ENCODE measurements at places on chromosomes 7 and 10.

DNA sequence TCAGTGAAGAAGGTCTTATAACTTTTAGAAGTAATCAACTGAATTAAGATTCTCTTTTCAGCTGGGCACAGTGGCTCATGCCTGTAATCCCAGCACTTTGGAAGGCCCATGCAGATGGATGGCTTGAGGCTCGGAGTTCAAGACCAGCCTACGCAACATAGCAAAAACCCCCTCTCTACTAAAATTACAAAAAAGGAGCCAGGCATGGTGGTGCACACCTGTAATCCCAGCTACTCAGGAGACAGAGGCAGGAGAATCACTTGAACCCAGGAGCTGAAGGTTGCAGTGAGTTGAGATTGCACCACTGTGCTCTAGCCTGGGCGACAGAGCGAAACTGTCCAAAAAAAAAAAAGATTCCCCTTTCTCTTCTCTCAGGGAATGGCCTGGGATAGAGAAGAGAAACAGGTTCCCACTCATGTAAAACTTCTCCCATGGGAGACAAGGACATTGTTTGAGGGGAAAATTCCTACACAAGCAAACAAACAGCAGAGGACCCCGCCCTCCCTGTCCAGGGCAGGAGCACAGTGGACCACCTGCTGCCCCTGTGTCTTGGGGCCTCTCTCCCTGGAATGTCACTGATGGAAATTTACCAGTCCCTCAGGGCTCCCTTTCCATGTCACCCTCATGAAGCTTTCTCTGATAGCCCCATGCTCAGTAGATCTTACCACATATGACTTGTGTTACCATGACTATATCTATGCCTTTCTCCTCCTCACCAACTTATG, 5.6 kb downstream of the IL2RA start:
- DNase-seq = no peak

- DNase-seq = no peak
Measured at GRCh38 chr7:120925392-120925791, 25.2 kb upstream of the ING3 start.

GRCh38 chr7:120539321-120539720, 266.3 kb downstream of the KCND2 start:
- DNase-seq = no peak

DNA sequence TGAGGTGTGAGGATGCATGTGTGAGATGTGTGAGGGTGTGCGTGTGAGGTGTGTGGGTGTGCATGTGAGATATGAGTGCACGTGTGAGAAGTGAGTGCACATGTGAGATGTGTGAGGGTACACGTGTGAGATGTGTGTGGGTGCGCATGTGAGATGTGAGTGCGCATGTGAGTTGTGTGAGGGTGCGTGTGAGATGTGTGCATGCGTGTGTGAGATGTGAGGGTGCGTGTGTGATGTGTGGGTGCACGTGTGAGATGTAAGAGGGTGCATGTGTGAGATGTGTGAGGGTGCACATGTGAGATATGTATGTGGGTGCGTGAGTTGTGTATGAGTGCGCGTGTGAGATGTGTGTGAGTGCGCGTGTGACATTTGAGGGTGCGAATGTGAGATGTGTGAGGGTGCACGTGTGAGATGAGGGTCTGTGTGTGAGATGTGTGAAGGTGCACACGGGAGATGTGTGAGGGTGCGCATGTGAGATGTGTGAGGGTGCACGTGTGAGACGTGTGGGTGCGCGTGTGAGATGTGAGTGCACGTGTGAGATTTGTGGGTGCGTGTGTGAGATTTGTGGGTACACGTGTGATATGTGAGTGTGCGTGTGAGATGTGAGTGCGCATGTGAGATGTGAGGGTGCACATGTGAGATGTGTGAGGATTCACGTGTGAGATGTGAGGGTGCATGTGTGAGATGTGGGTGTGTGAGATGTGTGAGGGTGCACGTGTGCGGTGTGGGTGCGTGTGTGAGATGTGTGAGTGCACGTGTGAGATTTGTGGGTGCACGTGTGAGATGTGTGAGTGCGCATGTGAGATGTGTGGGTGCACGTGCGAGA, 30.5 kb downstream of the PPIF start:
- no peak for DNase-seq

GRCh38 chr7:43141091-43141490, 28.6 kb downstream of the HECW1 start:
- no peak for DNase-seq

GRCh38 chr10:113463777-113464176, 89.1 kb upstream of the HABP2 start:
- DNase-seq = no peak

DNA sequence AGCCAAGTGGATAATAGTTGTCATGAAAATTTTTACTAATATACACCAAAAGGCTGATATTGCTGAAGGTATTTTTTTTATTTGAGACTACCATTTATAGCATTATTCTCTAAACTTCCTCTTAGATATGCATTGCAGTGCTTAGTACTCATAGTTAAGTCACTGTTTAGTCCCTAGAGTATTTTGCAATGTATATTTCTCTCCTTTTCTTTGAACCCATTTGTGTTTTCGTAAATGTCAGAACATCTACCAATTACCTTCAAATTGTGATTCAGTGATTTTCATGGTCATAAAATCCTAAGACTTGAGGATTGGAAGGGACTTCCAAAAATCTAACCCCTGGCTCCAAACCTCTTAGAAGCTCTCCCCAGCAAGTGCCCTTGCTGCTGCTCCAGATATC, 21.5 kb upstream of the CYP26C1 start:
- no peak for DNase-seq

GRCh38 chr10:125375210-125375609, 214.8 kb upstream of the CTBP2 start:
- DNase-seq = no peak

DNA sequence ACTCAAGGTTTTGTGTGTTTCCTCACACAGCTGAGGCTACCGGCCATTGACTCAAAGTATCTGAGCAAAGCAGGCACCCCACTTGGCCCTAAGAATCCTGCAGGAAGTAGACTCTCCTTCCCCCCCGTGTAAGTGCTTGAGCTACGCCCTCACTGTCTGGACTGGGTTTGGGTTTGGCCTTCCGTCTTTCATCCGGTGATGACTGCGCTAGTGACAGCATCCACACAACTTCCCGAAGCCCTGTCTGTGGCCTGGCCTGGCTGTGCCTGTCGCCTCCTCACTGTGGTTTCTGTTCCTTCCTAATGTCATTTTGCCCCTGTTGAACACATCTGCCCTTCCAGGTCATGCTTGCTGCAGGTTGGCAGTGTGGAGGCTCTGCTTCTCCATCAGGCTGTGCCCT, 14.5 kb downstream of the C7orf57 start:
- no peak for DNase-seq

GRCh38 chr7:94245500-94245899, 149.2 kb upstream of the COL1A2 start:
- no peak for DNase-seq

GRCh38 chr10:104123397-104123796, 1.4 kb downstream of the SFR1 start:
- no peak for DNase-seq

GRCh38 chr10:75977139-75977538, 545.7 kb downstream of the LRMDA start:
- no peak for DNase-seq

- DNase-seq = no peak
Measured at GRCh38 chr7:45123913-45124710, 12.6 kb upstream of the TBRG4 start.

DNA sequence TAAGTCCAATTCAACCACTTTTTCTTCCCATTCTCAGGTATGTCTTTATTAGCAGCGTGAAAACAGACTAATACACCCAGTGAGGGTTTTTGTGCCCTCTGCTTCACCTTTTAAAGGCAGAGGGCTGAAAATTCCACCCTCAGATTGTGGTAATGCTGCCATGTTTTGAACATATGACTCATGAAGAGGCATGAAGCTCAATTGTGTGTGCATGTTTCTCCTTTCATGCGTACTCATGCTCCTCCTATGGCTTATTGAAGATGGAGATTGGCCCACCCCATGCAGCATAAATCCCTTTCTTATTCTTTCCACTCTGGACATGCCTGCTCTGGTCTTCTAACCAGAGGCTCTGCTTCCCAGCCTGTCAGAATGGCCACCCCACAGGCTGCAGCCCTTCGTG, 168.0 kb upstream of the PRKCQ start:
- DNase-seq = no peak

DNA sequence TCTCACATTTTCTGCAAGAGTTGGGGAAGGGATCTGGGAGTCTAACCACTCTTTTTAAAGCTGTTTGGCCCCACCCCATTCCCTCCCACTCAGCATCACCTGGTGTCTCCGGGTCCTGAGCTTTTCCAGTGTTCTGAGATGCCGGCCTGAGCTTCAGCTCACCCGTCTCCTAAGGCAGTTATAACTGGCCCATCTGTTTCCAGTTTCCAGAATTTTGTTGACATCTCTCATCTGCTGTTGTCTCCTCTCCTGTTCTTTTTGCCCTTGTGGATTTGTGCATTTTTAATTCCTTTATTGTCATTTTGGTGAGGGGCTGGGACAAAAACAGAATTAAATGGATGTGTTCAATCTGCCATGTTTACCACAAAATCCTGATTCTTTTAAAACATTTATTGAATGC, 160.6 kb downstream of the C10orf105 start:
- no peak for DNase-seq

DNA sequence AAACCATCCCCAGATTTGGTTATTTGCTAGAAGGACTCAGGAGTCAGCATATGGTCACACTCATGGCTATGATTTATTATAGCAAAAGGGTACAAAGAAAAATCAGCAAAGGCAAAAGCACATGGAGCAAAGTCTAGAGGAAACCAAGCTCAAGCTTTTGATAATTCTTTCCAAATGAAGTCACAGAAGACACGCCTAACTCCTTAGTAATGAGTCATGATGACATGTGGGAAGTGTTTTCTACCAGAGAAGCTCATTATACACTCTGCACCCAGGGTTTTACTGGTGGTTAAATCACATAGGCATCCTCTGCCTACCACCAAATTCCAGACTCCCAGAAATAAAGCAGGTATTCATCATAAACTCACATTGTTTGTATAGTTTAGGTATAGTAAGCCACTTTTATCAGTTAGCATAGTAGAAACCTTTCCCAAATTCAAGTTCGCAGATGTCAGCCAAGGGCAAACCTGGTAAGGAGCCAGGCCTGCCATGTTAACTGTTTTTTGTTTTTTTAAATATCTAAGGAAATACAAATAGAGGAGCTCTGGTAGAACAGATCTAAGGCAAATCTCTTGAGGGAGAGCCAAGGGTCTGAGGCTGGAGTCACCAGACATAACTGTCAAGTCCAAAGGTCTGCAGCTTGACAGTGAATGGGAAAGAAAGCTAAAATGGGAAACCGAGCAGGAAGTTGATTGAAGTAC, 15.4 kb upstream of the HIBADH start:
- DNase-seq = no peak

GRCh38 chr7:155510975-155511701, 35.2 kb downstream of the CNPY1 start:
- no peak for DNase-seq

DNA sequence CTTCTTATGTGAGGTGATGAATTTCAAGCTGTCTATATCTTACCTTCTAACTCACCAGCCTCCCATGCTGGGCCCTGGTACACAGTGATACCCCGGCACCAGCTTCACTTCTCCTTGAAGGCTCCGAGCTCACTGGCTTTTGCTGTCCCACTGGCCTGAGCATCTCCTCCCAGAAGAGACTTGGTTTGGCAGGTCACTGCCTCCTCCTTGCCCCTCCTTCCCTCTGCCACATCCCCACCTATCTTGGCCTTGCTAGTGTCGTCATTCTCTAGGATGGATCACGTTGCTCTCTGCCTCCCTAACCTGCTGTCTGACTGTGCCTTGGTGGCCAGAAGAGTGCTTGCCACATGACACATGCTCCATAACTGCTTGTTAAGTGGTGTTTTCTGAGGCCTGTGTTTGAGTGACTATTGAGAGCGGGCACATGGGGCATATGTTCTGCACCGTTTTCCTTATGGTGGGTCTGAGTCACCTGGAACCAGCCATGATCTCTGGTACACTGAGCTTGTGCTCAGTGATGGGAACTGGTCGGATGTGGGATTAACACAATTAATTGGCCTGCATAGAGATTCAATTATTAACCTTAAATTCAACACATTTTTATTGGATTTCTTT, 86.5 kb downstream of the TMEM178B start:
- DNase-seq = no peak

DNA sequence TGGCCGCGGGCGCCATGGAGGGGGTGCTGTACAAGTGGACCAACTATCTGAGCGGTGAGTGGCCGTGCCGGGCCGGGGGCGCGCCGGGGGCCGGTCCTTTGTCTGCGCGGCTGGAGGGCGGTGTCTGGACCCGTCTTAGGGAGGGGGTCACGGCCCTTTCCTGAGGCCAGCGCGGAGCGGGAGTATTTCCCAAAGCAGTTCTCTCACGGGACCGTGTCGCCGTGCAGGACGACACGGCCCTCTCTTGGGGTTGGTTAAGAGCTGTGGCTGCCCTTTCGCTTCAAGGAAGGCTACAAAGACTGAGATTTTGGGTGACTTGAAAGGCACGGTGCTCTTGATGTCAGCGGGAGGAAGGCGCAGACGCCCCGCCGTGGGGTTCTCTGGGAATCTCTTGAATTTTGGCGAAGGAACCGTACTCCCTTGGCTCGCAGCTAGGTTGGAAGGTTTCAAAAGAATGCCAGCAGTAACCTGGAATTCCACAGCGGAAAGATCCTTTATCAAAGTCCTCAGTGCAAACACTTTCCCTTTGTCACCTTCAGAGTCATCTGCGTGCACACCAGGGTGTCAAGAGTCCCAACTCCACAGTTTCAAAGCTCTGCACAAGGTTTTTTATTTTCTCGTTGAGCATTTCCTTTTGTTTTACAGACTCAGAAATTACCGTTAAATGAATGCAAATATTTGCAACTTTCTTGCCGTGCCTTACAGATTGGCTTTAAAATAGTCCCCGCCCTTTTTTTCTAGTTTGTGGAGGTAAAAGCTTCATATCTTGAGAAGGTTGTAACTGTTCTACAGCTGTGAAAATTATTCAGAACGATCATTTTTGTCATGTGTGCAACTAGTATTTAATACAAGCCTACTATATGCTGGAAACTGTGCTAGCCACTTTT, 780 bp downstream of the PLEKHA8 start:
- DNase-seq = no peak

DNA sequence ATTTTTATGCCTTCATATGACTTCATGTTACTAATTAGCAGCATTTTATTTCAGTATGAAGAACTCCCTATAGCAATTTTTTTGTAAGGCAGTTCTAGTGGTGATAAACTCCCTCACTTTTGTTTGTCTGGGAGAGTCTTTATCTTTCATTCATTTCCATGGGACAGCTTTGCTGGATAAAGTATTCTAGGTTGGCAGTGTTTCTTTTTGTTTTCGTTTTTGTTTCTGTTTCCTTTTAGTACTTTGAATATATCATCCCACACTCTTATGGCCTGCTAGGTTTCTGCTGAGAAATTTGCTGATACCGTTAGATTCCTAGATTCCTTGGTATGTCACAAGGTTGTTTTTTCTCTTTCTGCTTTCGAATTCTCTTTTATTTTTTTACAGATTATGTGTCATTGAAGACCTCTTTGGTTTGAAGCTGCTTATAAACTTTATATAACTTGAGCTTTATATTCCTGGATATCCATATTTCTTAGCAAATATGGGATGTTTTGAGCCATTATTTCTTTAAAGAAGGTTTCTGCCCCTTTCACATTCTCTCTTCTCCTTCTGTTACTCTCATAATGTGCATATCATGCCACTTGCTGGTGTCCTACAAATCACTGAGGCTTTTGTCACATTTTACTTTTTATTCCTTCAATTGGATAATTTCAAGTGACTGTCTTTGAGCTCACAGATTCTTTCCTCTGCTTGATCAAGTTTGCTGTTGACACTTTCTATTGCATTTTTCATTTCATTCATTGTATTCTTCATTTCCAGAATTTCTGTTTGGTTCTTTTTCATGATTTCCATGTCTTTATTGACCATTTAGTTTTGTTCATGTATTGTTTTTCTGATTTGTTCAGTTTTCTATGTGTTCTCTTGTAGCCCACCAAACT, 28.9 kb upstream of the AHR start:
- DNase-seq = no peak
